SHP77 treated with DMSO at 0.1 percent for 48 hours (cell line): ENCODE measurements at places on chromosomes 4 and X.

- DNase-seq, result no peak
These were observed 22.1 kb downstream of the TMEM131L start for GRCh38 chr4:153488006-153488891.

DNA sequence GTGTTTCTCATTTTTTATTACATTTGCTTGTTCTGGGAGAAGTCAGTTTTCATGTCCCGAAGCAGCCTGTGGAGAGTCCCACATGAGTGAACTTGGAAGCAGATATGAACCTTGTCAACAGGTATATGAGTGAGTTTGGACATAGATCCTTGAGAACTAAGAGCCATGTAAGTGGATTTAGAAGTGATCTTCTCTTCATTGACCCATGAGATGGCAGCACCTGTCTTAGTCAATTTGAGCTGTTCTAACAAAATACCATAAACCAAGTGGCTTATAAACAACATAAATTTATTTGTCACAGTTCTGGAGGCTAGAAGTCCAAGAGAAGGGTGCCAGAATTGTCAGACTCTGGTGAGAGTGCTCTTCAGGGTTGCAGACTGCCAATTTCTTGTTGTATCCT is 1043.8 kb downstream of the ADGRL3 start:
- DNase-seq, result no peak

GRCh38 chrX:153828308-153828707 is 2.0 kb downstream of the PDZD4 start:
- DNase-seq, result no peak

- no peak for DNase-seq
These were observed 104.5 kb upstream of the MAOA start for GRCh38 chrX:43551590-43551989.

GRCh38 chr4:7383266-7383665 is 51.5 kb downstream of the PSAPL1 start:
- DNase-seq, result no peak

GRCh38 chr4:169348541-169348940 is 77.8 kb upstream of the SH3RF1 start:
- DNase-seq, result no peak

GRCh38 chr4:178347111-178347510 is 904.9 kb upstream of the AGA start:
- DNase-seq, result no peak

GRCh38 chr4:151324752-151325110 is 674 bp downstream of the SH3D19 start:
- no peak for DNase-seq

DNA sequence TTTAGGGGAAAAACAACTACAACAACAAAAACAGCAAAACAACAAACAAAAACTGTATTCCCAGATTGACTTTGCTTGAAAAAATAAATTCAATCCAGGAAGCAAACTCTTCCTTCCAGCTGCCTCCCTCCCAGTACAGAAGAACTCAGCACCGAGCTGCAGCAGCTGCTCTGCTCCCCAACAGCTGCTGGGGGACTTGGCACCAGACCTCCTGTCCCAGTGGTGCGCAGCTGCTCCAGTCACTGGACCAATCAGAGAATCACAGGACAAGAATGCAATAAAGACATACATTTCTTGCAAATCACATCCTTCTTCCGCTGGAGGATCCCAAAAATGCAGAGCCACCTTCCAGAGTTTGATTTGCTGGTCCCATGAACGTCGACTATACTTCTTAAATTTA is 11.8 kb upstream of the FAM53A start:
- DNase-seq, result no peak

DNA sequence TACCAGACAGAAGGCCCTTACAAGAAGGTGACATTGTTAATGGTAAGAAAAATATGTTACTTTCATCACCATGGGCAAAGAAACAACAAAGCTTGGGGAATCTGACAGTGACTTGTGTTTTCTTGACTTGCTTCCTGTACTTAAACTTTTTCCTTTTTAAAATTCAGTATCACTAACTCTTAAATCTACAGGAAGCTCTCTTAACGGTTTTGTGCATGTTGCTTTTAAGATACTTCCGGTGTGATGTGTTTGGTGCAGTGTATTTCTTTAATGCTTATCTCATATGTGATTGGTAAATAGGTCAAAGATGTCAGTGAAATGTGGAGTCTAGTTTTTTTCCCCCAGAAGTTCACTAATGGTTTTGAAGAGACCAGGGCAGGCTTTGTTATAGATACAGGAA is 45.2 kb downstream of the ADH5 start:
- no peak for DNase-seq

DNA sequence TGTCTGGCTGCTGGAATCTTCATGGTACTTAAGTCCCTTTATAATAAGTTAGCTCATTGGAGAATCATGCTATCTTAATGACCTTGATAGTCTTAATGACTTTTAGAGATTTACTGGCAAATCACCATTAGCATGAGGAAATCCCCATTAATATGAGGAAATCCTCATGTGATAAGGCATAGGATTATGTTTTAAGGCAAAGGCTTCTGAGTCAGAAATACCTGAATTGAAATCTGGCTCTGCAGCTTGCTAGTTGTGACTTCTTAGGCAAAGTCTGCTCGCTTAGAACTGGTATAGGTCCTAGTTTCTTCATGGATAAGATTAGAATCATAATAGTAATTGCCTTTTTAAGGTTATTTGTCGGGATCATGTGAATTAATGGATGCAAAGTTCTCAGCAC is 190.2 kb upstream of the BANK1 start:
- DNase-seq, result no peak

- no peak for DNase-seq
These were observed 59.2 kb downstream of the ADGRG2 start for GRCh38 chrX:19063030-19063429.

- DNase-seq, result no peak
These were observed 1.4 kb upstream of the PACRGL start for GRCh38 chr4:20698820-20699219.

GRCh38 chr4:126441173-126442035 is 1126.6 kb downstream of the FAT4 start:
- DNase-seq, result no peak

DNA sequence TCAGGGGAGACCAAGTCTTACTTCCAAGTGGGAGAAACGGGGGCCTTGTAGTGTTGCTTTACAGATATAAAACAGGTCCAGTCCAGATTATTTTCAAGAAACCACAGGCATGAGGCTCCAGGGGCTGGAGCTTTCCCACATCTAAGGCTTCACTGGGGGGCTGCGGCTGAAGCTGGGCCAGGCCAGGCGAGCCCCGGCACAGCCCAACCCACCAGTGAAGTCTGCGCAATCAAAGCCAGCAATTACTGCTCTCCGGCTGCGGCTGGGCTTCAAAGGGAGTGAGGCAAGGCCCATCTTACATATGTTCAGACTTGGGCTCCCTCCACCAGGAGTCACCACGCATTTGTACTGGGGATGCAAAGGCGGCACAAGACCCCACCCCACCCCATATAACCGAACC is 61.7 kb downstream of the HADH start:
- no peak for DNase-seq

GRCh38 chrX:43973249-43974099 is at the start of gene NDP:
NDP (minus strand) TSS chrX:43973390; CDS start chrX:43958645, 14,745 bp downstream.
- DNase-seq, result no peak

DNA sequence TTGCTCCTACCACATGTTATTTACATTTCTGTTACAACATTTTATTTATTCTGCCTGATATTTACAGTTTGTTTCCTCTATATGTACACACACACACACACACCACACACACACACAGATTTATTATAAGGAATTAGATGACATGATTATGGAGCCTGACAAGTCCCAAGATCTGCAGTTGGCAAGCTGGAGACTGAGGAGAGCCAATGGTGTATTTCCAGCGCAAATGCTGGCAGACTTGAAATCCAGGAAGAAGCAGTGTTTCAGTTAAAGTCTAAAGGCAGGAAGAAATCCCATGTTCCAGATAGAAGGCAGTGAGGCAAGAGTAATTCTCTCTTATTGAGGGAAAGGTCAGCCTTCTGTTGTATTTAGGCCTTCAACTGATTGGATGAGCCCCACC is 1.8 kb upstream of the KLHL4 start:
- DNase-seq, result no peak

DNA sequence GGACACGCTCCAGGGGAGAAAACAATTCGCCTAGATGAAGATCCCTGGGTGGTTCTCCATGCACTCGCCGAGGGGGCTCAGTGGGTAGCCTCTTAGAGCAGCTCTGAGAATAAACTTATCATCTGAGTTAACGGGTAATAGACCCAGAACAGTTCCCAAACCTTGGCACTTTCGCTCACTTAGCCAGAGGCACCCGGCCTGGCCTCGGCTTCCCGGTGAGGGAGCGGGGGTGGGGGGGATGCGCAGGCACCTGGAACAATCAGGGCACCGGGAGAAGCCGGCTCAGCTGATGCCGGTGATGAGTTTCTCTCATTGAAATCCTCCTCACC is 405 bp upstream of the ZAR1 start:
- no peak for DNase-seq

GRCh38 chr4:26622913-26623312 is 39.0 kb downstream of the TBC1D19 start:
- DNase-seq, result no peak

DNA sequence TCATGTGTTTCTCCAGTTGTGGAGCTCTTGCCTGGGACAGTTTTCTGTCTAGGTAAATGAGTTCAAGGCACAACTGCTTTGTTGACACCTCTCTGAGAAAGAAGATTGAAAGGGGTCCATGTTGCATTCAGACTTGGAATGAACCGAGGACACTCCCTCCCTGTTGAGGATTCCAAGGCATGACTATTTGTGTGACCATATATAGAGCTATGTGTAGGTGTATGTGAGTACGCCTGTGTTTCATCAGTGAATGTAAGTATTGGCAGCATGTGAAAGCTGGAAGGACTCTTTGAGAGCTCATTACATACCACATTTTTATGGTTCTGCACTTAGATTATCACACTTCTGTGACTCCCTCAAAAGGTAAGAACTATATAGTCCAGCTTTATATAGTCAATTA is 3.4 kb downstream of the HEPH start:
- no peak for DNase-seq

GRCh38 chr4:109164011-109164410 is 138.4 kb downstream of the COL25A1 start:
- DNase-seq, result no peak

DNA sequence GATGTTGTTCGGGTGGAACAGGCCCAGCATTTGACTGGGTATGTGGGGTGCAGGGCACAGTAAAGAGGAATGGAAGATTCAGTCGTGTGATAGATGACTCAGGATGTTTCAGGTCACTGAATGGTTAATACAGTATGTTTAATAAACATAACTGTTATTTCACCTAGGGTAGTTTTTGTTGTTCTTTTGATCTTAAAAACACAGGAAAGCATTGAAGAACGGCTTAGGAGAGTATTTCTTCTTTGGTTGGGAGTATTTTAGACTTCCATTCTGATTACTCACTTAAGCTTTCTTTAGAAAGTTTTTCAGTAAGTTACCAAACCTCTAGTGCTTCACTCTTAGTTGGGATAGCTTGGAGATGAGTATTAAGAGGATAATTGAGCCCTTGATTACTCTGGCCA is 62.3 kb downstream of the STAG2 start:
- no peak for DNase-seq

DNA sequence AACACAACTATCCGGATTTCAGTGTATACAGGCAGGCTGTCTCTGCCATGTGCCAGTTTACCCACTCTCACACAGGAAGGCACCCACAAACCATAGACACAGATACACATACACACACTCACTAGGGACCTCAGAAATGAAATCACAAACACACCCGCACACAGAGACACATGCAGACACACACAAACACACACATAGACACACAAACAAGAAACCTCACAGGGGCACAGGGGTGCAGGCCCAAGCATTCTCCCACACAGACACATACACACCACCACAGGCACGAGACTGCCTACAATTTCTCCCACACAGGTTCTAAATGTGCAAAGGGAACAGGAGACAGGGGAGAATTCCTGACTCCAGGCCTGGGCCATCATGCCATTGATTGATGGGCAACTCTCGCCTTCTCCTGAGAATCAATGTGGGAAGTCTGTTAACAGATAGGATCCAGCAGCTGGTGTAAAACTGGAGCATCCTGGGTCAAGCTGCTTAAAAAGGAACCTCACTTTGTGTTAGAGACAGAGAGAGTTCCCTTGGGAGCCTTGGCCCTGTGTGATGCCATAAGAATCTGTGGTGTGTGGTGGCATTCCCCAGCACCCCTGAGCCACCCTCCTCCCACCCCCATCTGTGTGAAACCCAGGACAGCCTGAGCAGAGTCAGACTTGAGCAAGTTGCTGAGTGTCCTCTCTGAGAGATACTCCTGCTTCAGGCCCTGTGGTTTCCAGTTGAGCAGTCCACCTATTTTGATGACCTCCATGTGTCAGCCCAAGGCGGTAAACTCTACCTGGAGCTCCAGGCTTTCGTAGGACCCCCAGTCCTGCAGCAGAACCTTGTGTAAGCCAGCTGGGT is 33.9 kb downstream of the NBDY start:
- no peak for DNase-seq

DNA sequence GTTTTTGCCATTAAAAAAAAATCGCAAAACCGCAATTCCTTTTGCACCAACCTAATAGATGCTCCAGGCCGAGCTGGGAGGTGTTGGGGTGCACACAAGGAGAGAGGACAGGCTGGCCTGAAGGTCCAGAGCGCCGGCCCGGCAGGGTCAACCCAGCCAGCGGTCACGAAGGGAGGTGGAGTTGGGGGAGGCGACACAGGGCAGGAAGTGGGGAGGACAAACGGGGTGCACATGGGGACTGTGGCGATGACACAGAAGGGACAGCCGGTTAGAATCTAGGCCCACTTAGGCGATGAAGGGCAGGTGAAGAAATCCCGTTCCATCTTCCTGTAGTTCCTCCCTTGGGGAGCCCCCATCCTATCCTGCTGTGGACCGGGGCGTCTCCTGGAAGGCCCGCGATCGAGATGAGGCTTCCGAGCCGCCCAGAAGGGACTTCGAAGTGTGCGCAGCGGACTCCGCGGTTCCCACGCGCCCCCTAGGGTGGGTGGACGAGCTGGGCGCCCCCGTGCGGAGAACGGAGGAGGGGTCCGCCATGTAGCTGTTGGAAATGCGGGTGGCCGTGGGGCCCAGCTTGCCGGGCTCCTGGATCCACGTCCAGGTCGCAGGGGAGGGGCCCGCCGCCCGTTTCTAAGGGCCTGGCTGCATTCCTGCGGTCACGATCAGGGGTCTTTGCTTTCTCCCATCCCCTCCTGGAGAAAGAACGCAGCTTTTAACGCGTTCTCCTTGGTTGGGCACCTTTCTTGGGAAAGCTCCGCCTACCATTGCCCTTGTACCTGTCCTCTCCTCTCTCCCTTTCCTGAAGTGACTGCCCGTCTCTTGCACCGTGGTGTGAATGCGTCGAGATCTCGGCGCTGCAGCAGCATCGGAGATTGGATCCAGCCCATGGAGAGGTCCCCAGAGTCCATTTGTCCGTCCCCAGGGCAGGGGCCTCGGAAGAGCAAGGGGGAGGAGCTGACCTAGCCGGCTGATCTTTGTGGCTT is 17.0 kb upstream of the HPF1 start:
- no peak for DNase-seq

GRCh38 chr4:172705565-172705964 is 463.0 kb upstream of the GALNT7 start:
- DNase-seq, result no peak
